ENCODE measurements at places on chromosomes 3 and 15.

DNA sequence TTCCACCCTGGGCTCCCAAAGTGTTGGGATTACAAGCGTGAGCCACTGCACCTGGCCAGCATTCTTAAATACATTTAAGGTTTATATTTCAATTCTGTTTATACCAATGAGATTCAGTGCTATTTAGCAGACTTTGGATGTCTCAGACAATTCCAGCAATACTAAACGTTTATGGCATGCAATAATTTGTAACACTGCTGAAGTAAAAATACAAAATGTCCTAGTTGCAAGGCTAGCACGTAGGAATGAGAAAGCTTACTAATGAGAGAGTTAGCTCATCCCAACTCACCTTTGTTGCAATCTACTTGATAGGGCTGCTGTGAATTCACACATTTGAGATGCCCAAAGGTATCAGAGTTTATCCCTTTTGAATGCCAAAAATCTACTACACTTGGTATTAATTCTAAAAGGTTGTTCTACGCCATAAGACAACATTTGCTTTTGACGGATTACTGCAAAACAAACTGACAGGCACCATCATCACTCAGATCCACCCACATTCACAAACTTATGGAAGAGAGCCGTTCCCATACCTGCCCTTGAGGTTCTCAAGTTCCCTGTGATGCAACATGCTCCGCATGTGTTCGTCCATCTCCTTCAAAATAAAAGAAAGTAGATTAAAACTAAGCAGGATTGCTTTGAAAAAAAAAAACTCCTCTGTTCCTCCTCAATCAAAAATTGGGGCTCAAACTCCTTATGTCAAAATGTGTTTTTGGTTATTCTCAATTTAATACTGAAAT, 25.3 kb downstream of the ZNF106 start:
- no peak for DNase-seq

GRCh38 chr3:2375376-2375775, 276.7 kb downstream of the CNTN4 start:
- no peak for DNase-seq

- DNase-seq: no peak
Measured at GRCh38 chr3:57078344-57078634, 17.8 kb downstream of the SPATA12 start.

DNA sequence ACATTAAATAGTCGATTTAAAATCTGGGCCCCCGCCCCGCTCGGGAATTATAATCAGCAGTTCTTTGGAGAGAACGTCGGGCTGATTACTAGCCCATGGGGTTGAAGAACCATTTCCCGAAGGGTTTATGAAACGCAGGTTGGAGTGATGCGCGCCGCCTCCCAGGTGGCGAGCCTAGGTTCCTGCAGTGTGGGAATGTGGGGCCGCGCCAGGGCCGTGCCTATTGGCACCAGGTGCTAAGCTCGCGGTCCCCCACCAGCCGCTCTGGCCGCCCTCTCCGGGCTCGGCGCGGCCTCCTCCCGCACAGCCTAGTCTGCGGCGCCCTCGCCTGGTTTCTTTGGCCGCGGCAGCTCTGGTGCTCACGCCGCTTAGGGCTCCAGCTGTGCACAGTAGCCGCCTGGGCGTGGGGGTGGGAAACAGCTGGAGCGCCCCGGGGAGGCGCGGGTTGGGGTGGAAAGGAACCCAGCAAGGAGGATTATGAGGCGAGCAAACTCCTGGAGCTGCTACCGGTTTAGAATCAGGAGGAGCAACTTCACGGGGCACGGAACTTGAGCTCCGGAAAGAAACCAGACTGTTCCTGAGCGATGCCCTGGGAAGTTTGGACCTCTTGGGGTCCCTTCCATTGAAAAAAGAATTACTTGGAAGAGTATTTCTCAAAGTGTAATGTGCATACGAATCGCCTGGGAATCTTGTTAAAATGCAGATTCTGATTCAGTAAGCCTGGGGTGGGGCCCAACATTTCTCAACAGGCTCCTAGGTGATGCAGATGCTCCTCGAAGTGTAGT, 5.6 kb upstream of the MECOM start:
- peak; percentile 72 for DNase-seq

- no peak for DNase-seq
Measured at GRCh38 chr3:21216598-21216997, 534.4 kb downstream of the ZNF385D start.

GRCh38 chr3:175484666-175485065, 625.5 kb downstream of the NAALADL2 start:
- no peak for DNase-seq

DNA sequence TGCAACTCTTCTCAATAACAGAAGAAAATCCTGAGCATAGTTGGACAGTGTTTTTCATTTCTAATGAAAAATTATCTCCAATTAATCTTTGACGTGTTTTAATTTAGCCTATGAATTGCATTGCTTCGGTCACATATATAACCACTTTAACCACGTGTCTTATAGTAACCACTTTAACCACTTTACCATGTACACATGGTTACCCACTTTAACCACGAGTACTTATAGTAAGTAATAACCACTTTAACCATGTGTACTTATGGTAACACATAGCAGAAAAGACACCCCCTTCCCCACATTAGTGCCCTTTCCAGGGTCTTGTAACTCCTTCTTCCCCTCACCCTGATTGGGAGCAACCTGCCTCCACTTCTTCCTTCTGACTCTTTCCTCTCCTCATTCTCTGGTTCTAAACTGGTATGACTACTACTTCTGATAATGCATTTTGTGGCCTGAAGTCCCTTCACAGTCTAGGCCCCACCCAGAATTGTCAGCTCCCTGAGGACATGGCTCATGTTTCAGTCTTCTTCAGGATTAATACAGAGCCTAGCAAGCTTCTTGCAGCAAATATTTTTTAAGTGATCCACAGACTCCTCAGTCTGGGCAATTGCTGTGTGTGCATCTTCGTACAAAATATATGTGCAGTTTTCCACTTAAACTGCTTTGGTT, 25.0 kb downstream of the SLC7A14 start:
- no peak for DNase-seq

GRCh38 chr3:20558161-20558560, 372.2 kb upstream of the SGO1 start:
- DNase-seq: no peak

DNA sequence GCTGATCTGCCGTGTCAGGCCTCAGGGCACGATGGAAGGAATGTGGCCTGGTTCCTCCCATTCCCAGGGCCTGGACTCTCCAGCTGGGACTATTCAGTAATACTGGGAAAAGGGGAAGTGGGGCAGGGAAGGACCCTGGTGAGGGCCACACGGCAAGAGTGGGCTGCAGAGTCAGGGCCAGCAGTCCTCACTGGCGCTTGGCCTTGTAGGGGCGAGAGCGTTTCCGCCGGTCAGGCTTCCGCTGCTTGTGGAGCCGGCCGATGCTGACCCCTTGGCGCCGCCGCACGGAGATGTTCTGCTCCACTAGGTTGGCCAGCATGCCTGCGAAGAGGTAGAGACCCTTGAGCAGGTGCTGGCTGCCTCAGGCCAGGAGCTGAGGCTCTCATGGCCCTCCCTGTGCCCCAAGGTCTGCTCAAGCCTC, 42.8 kb downstream of the SEMA3G start:
- DNase-seq: no peak

- no peak for DNase-seq
Measured at GRCh38 chr3:108097322-108098002, 6.6 kb upstream of the CD47 start.

GRCh38 chr3:99669879-99670555, 31.6 kb downstream of the COL8A1 start:
- DNase-seq: no peak

GRCh38 chr3:102129760-102130608, 280.7 kb downstream of the NFKBIZ start:
- DNase-seq: no peak

DNA sequence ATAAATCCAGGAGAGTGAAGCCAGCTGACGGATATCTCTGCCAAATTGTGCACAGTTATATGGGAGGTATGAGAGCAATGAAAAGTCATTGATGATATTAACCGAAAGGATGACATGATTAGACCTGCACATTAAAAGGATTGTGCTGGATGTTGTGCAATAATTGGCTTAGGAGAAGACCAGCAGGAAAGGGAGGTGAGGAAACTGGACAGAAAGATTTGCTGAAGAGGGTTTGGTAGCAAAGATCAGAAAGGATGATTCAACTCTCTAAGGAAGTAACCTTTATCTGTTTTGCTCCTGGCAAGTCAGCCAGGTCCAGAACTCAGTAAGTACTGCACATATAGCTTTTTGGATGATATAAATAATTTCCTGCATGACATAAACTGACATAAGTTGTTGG, 704.7 kb downstream of the GRM7 start:
- no peak for DNase-seq

DNA sequence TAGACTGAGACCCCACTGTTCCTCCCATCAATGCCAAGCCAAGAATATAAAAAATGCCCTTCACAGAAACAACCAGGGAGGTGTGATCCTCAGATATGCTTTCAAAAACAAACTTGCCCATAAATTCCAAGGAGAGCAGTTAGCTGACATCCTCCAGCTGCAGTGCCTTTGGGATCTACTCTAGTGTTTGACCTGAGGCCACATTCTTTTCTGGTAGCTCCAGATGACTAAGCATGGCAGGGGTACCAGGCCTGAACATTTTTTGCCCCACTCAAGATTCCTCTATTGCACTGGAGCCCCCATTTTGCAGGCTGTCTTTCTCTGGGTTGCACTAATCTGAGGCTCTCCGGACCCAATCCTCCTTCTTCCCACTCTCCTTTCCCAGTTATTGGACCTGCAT, 27.9 kb upstream of the ACP3 start:
- no peak for DNase-seq

DNA sequence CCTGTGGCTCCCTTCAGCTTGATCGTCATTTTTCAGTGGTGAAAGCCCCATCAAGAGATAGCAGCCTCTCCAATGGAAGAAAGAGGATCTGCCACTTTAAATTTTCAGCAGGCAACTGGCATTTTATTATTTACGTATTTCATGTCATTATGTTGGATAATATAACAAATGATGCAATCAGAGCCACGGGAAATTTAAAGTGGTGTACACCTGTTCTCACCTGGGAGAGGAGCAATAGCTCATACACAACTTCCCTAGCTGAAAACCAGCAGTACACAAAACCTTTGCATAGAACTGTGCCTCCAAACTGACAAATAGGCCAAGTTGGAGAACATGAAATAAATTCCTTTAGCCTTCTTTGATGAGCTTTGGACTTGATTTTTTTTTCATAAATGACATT, 136.9 kb downstream of the SATB1 start:
- no peak for DNase-seq

DNA sequence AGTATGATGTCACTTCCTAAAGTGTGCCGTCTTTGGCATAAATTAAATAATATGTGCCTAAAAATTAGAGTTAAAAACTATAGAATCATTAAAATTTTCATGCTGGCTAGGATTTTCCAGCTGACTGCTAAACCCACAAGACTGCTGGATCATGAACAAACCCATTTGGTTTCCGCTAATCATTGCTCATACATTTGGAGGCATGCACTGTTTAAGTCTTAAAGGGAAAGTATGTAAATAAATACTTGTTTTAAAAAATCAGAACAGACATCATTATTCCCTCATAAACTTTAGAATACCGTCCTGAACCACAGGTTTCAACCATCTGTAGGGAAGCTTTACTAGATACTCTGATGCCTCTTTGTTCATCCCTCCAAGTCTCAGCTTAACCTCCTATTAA, 26.5 kb downstream of the ATP6V1A start:
- no peak for DNase-seq

- DNase-seq: no peak
Measured at GRCh38 chr3:182451871-182452270, 341.4 kb upstream of the ATP11B start.

GRCh38 chr15:73940061-73940981, 14.1 kb downstream of the LOXL1 start:
- DNase-seq: no peak

DNA sequence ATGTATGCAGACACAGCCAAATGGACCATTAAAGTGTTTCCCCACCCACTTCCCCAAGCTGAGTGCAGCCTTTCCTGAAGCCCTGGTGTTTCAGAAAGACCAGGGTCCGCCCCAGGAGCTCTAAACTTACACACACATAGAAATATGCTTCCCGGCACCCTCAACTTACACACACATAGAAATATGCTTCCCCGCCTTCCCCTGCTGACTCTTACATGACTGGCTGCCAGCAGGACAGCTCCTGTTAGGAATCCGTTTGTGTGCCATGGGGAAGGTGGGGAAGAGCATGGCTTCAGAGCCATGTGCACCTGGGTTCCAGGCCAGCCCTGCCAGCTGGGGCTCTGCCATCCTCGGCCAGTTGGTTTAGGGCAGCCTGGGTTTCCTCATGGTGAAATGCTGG, 3.6 kb downstream of the CLEC3B start:
- no peak for DNase-seq

GRCh38 chr15:63780969-63781368, 52.8 kb downstream of the HERC1 start:
- no peak for DNase-seq

DNA sequence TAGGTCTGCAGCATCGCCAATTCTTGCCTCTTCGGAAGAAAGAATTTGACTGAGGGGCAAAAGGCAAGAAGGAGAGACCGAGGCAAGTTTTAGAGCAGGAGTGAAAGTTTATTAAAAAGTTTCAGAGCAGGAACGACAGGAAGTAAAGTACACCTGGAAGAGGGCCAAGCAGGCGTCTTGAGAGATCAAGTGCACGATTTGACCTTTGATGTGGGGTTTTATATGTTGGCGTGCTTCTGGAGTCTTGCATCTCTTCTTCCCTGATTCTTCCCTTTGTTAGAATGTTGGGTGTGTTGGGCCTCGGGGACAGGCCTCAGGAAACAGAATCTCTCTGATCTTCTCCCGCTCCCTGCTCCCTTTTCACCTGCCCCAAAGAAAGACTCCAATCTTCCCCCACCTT, 40.6 kb upstream of the FLNB start:
- no peak for DNase-seq

DNA sequence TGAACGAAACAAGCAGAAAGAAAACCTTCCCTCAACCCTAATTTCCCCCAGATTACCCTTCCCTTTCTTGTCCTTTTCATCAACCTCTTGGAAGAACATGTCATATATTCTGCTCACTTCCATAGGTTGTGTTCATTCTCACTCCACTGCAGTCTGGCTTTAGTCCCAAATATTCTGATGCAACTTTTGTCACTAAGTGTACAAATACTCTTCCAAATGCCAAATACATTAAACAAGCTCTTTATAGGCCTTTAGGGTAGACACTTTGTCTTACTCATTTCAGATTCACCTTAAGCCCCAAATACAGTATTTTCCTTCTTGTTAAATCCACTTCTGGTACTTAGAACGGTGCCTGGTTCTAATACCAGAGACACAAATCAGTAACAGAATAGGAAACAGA, 406.5 kb upstream of the CDIN1 start:
- no peak for DNase-seq

- DNase-seq: no peak
Measured at GRCh38 chr3:16290007-16290826, 25.2 kb downstream of the OXNAD1 start.

GRCh38 chr3:54685213-54685612, 242.6 kb downstream of the LRTM1 start:
- no peak for DNase-seq

All from DMS 273 treated with DMSO at 0.1 percent for 48 hours (cell line).